AG10803 (cell line): ENCODE measurements at places on chromosomes 4 and X.

DNA sequence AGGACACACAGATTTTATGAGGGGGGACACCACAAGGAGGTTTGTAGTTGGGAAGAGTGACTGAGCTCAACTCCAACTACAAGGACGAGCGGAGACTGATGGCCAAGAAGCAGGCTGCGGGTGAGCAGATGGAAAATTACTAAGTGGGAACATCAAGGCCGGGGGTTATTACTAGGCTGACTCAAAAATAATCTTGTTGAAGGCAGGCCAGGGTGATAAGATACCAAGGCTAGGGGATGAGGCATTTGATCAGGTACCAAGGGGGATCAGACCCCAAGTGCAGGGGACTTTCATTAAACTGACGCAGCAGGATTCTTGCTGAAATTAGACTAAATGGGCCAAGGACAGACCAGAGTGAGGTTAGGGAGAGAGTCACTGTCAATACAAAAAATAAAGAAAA lies 119.4 kb upstream of the SORBS2 start:
- DNase-seq: no peak

DNA sequence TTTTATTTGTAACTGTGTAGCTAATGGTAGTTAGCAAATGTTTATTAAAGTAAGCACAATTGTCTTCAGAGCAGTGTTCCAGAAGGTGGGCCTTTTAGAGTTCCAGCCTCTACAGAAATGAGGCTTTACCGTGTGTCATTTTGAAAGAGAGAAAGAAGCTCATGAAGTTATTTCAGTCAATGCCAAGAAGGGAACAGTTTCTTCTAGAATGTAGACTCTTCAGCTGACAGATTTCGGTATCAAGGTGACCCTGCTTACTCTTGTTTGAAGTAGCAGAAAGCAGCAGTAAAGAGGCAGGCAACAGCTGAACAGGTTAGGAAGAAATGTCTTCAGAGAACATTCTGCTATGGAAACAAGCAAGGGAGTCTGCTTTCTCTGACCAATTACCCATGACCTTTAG lies 93.6 kb downstream of the TASL start:
- DNase-seq: no peak

DNA sequence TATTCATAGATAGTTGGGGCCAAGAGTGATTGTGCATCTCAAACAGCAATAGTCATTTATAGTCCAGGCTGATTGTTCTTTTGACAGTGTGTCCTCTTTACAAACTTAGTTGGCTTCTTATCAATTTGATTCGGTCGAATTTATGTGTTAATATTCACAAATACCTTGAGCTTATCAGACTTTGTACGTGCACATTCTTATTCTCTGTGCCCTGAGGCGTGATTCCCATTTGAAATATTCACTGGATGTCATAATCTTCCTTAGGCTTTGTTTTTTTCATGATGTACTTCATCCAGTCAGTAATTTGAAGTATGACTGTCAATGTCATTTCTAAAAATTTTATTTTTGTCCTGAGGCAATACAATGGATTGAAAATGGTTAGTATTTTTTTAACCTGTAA lies 263.5 kb upstream of the PCDH7 start:
- no peak for DNase-seq

- DNase-seq: no peak
Observed at GRCh38 chr4:37732526-37733186, 46.5 kb upstream of the RELL1 start.
